ENCODE measurements at places on chromosomes 6 and 20. TPM values are rescaled to one million over a fixed set of nuclear protein-coding genes. Genes with fewer than 3 reads are reported as not detected.

The NNAT gene
- 81.2 TPM for polyA plus RNA-seq

The ANKRD66 gene
- polyA plus RNA-seq: not detected

The FAM184A gene
- polyA plus RNA-seq: 10.2 TPM

The MAS1 gene
- 0.03 TPM for polyA plus RNA-seq

The TRIM31 gene
- polyA plus RNA-seq: not detected

The SDC4 gene
- polyA plus RNA-seq: 163 TPM

The TRIM40 gene
- polyA plus RNA-seq: not detected

The MAPK13 gene
- 23.2 TPM for polyA plus RNA-seq

Measured in right renal cortex interstitium (tissue), 3 donors.